ENCODE measurements at places on chromosomes 5 and 9.

GRCh38 chr9:79334711-79335110, 237.1 kb upstream of the TLE4 start:
- no peak for DNase-seq

GRCh38 chr5:9712506-9712905, 82.4 kb upstream of the TAS2R1 start:
- no peak for DNase-seq

GRCh38 chr5:139342423-139342723, 719 bp downstream of the PAIP2 start:
- DNase-seq, result no peak

GRCh38 chr5:72936893-72937292, 18.9 kb upstream of the FCHO2 start:
- DNase-seq, result no peak

DNA sequence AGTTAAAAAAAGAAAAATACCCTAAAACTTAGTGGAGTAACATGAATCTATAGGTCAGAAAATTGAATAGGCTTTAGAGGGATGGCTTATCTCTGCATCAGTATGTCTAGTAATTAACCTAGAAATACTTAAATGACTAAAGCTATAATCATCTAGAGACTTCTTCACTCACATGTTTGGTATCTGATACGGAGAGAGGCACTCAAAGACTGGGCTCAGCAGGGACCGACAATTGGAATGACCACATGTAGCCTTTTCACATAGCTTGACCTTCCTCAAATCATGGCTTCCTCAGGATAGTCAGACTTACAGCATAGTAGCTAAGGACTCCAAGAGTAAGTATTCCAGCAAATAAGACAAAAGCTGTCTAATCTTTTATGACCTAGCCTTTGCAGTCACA, 105.3 kb upstream of the RORB start:
- DNase-seq, result no peak

DNA sequence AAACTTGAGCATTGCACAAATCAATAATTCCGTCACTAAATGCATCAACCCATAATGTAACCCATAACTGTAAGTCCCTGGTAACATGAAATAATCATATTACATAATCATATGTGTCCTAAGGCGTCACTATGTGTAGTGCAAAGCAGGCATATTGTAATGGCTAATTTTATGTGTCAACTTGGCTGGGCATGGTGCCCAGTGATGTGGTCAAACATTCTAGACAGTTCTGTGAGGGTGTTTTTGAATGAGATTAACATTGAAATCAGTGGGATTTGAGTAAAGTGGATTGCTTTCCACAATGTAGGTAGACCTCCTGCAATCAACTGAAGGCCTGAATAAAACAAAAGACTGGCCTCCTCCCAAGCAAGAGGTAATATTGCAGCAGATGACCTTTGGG, 794.4 kb upstream of the ACO1 start:
- DNase-seq, result no peak

GRCh38 chr5:153988510-153988909, 50.2 kb downstream of the FAM114A2 start:
- no peak for DNase-seq

DNA sequence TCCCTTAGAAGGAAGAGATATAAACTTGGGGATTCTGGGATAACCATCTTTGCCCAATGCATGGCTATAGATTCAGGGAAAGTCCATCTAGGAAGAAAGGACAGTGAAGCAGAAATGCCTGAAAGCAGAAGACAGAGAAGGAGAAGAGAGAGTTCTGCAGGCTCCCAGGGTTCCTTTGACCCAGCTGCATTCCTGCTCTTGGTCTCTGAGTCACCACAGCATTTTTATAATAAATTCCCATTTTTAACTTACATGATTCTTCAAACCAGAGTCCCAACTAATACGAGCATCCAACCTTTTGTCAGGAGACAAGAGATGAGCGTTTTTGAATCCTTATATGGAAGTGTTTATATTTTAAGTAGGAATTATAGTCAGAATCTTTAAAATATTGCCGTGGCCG, 12.0 kb upstream of the AOPEP start:
- no peak for DNase-seq

DNA sequence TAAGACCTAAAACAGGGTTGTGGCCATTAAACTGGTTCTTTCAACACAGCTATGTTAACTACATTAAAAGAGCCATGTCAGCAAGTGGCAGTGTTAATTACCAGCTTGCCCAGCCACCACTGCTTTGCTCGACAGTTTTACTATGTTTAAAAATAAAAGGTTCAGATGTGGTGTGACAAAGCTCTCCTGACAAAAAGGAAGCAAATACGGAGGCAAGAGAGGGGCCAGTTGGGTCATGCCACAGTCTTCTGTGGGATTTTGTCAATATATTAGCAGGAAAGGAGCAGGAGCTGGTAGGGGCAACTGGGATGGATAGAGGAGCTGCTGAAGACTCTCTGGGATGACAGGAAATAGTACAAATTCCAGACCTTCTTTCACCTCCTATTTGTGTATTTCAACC, 113.5 kb upstream of the PCA3 start:
- DNase-seq, result no peak

GRCh38 chr9:98950262-98950661, 6.6 kb downstream of the COL15A1 start:
- DNase-seq, result no peak

DNA sequence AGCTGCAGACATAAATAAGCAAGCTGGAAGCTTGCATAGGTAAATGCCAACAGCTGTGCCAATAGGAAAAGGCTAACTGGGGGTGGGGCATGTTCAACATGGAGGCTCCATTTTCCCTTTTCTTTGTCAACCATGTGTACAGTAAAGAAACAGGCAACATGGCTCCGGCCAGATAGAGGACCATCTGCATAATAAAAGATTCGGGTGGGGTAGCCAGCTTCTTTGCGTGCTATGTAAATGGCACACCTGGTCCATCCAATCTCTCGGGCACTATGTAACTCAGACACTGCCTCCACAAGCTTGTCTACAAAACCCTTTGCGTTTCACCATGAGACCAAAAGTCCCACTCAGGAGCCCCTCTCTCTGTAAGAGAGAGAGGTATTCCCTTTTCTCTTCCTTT, 41.7 kb upstream of the DENND4C start:
- no peak for DNase-seq

GRCh38 chr9:4986783-4987182, 1.7 kb downstream of the JAK2 start:
- no peak for DNase-seq

DNA sequence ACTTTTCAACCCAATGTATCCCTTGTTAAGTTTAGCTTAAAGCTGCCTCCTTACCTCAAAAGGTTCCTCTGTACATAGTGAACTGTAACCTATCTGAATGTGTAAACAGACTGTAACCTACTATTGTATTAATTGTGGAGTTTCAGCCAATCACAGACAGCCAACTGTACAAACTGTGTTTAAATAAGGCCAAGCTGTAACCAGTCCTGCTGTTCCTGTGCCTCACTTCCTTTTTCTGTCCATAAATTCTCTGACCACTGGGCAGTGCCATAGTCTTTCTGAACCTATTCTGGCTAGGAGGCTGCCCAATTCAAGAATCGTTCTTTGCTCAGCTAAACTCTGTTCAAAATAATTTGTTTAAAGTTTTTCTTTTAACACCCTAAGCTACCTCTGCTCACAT, 74.7 kb upstream of the DAPK1 start:
- no peak for DNase-seq

- DNase-seq, result no peak
These were observed 493.5 kb upstream of the WWC1 start for GRCh38 chr5:167797933-167798332.
